T-helper 2 cell treated with Interferon-gamma antibody and Interleukin-4, amounts not matched to agents 5 μg/mL and 100 μg/mL, for 36 hours (primary cell): ENCODE measurements at places on chromosomes 12 and 14.

DNA sequence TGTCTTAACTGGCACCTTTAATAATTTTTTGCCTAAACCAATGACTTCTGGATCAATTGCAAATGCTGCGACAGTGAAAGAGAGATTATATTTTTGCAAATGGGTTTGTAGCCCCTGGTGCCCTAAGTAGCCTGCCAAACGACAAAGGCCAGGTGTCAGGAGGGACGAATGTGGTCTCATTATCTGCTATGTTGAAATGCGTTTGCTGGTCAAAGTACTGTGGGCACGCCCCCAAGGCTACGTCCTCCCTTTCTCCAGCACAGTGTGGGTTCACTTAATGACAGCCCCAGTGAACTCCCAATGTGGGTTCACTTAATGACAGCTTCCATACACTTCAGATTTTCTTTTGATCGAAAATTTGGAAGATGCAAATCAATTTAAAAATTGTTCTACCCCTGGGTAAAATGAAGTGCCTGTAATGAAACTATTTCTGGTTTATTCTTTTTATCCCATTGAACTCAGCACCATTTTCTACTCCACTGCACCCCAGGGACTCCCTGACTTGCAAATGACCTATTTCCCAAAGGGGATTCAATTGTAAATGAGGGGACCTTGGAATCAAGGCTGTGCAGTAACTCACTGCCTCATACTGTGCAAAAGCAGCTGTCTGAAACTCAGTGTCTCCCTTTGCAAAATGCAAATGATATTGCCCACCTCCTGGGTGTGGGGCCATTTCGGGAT lies 1.4 kb downstream of the SERPINA11 start:
- H3K36me3 ChIP-seq, result no peaks in the 10 kb centered on the region
- H3K4me3 ChIP-seq, result no peak overlapping the region
- H3K4me1 ChIP-seq, result no peaks in the 10 kb centered on the region
- peaks cover 34% of the 10 kb centered on the region for H3K27me3 ChIP-seq
- DNase-seq, result no peak

GRCh38 chr14:24465368-24465767 lies 22.8 kb upstream of the SDR39U1 start:
- H3K36me3 ChIP-seq, result no peaks in the 10 kb centered on the region
- no peak for DNase-seq
- H3K4me1 ChIP-seq, result peaks cover 5% of the 10 kb centered on the region
- H3K4me3 ChIP-seq, result no peak overlapping the region

GRCh38 chr12:58026897-58027891 lies 85.8 kb downstream of the ATP23 start:
- H3K27me3 ChIP-seq, result no peaks in the 10 kb centered on the region
- no peak overlapping the region for H3K4me3 ChIP-seq
- no peaks in the 10 kb centered on the region for H3K36me3 ChIP-seq
- no peaks in the 10 kb centered on the region for H3K4me1 ChIP-seq

DNA sequence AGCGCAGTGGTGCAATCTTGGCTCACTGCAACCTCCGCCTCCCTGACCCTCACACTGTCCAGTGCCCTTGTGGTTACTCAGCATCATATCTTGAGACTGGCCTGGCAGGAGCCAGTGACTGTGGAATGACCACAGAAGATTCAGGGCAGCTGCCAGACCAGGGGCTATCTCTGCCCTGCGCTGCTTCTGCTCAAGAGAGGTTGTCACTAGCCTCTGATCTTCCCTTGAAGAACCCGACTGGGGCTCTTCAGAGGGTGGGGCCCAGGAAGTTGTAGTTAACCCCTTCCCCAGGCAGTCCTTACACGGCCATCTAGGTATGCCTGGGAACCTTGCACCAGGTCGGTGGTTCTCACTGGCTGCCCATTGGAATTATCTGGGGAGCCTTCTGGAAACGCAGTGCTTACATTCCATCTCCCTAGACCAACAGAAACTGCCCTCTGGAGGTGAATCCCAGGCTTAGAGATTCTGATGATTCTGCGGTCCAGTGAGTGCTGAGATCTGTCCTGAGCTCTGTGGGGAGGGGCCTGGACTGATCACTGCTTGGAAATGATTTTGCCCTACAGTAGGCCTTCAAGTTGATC lies 41.4 kb downstream of the PLEKHG3 start:
- no peaks in the 10 kb centered on the region for H3K27me3 ChIP-seq
- H3K4me1 ChIP-seq, result no peaks in the 10 kb centered on the region
- no peak overlapping the region for H3K27ac ChIP-seq

DNA sequence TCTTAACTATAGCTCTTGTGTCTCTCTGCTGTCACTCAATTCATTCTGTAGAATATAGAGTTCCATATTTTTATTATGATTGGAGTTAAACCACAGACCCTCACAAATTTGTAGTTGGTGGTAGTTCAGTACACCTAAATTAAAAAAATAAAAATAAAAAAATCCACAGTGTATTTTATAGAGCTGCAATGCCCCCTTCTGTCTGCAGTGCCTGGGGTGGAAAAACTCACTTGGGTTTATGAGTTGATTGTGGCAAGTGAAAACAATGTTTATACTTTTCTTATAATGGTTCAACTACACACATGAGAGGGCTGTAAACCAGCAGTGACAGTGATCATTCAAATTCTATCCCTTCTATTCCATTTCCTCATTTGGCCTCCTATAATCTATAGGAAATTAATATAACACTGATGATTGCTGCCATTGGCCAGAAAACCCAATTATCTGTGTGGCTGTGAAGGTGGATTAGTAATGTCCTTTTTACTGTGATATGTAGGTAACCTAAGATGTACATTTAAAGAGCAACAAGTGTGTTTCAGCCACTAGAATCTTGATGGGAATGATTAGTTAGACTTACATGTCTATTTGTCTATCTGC lies 166.9 kb upstream of the LRIG3 start:
- H3K4me3 ChIP-seq, result no peak overlapping the region
- no peak for DNase-seq
- no peak overlapping the region for H3K27ac ChIP-seq
- H3K4me1 ChIP-seq, result no peaks in the 10 kb centered on the region
- no peaks in the 10 kb centered on the region for H3K36me3 ChIP-seq
- no peaks in the 10 kb centered on the region for H3K27me3 ChIP-seq

DNA sequence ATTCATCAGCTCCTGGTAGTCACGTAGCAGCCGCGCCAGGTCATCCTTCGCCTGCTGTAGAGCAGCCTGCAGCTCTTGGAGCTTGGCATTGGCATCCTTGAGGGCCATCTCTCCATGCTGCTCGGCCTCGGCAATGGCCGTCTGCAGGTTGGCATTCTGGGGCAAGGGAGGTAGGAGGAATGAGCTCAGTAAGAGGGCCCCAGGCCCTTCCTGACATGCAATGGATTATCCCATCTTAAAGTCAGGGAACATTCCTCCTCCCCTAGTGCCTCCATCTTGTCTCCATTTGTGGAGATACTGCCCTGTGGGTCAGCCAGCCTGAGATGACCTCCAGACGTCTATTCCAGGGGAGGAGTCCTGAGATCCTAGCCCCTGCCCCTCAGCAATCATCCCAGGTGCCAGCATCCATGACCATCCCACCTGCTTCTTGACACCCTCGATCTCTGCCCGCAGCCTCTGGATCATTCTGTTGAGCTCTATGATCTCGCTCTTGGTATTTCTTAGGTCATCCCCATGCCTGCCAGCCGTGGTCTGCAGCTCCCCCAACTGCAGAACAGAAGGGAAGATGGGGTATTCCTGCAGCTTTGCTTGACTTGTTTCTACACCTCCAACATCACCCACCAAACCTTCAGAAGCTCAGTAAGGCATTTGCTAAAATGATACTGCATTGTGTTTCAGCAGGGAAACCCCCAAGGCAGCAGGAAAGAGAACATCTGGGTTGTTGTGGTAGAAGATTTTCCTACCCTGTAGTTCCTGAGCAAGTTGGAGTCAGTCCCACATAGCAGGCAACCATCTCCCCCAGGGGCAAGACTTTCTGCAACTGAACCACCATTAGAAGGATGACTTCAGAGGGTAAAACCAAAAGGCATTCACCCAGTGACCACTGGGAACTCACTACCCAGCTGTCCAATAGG lies 4.4 kb downstream of the KRT3 start:
- no peaks in the 10 kb centered on the region for H3K36me3 ChIP-seq
- DNase-seq, result no peak
- no peak overlapping the region for H3K4me3 ChIP-seq
- H3K27ac ChIP-seq, result no peak overlapping the region
- H3K27me3 ChIP-seq, result peaks cover 31% of the 10 kb centered on the region
- H3K4me1 ChIP-seq, result peaks cover 18% of the 10 kb centered on the region

GRCh38 chr12:32377344-32378055 lies 21.9 kb upstream of the FGD4 start:
- H3K36me3 ChIP-seq, result no peaks in the 10 kb centered on the region
- peaks cover 15% of the 10 kb centered on the region for H3K27me3 ChIP-seq
- H3K4me1 ChIP-seq, result no peaks in the 10 kb centered on the region

DNA sequence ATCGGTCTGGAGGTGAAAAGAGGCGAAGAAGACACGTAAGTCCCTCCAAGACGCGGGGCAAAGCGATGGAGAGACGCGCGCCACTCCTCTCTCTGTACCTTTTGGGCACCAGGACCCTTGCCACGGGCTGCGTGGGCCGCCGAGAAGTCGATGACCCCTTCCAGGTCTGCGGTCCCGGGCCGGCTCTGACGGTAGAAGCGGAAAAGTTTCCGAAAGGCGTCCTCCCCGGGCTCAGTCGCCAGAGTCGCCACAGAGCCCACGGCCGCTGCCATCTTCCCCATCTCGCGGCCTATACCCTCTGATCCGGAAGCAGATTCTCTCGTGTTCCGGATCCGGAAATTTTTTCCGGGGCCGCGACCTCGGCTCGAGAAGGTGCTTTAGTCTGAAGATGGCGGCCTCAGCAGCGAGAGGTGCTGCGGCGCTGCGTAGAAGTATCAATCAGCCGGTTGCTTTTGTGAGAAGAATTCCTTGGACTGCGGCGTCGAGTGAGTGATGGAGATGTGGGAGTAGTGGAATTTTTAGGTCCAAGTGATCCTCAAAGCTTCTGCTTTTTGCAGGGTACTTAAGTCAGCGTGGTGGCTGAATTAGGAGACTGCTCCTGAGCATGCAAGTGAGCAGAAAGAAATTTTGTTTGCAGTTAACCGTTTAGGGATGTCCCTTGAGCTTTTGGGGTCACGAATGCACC lies at the start of the genes ALKBH1 and SLIRP:
TSS of gene ALKBH1 (minus strand) at position 300 of the 685 bp plus-strand sequence. CDS start at position 281, 19 bp downstream.
TSS of gene SLIRP (plus strand) at position 380 of the 685 bp plus-strand sequence. CDS start at position 389, 9 bp downstream.
- peak within 1 kb of the TSS; percentile 97 for H3K27ac ChIP-seq
- peak within 1 kb of the TSS; percentile 99 for H3K4me3 ChIP-seq
- no peaks in the 10 kb centered on the region for H3K27me3 ChIP-seq

GRCh38 chr12:127150028-127150427 lies 1116.9 kb upstream of the TMEM132C start:
- no peaks in the 10 kb centered on the region for H3K36me3 ChIP-seq
- H3K4me3 ChIP-seq, result no peak overlapping the region
- no peaks in the 10 kb centered on the region for H3K27me3 ChIP-seq
- no peak overlapping the region for H3K27ac ChIP-seq
- no peak for DNase-seq
- peaks cover 1% of the 10 kb centered on the region for H3K4me1 ChIP-seq

GRCh38 chr12:69150083-69150795 lies 89.1 kb upstream of the CPSF6 start:
- no peaks in the 10 kb centered on the region for H3K36me3 ChIP-seq
- DNase-seq, result no peak
- H3K4me3 ChIP-seq, result no peak overlapping the region
- H3K27me3 ChIP-seq, result peaks cover 3% of the 10 kb centered on the region

DNA sequence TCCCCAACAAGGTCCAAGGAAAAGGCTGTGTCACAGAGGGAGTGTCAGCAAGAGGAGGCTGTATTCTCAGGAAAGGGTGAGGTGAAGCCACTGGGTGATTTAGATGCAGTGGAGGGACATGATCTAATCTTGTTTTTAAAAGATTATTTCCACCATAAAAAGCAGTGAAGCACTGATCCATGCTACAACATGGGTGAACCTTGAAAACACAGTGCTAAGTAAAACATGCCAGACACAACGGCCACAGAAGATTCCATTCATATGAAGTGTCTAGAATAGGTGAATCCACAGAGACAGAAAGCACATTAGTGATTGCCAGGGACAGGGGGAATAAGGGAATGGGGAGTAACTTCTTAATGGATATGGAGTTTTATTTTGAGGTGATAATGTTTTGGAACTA lies 12.8 kb downstream of the RITA1 start:
- H3K27me3 ChIP-seq, result no peaks in the 10 kb centered on the region
- H3K27ac ChIP-seq, result no peak overlapping the region
- no peak for DNase-seq
- H3K36me3 ChIP-seq, result peaks cover 3% of the 10 kb centered on the region

DNA sequence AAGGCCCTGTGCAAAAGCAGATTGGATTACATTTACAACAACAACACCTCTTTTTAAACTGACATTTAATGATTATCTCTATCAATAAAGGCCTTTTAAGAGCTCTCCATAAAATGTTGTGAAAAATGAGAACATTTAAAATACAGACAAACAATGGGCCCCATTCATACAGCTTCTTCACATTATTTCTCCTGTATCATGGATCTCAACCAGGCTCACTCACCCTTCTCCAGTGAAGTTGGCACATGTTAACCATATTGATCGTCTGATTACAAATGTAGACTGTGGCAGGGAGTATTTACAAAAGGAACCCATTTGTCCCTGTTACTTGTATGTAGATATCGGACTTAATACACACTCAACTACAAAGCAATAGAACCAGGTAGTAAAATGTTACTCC lies 220.2 kb upstream of the BTG1 start:
- H3K27me3 ChIP-seq, result no peaks in the 10 kb centered on the region
- H3K4me1 ChIP-seq, result peaks cover 33% of the 10 kb centered on the region
- H3K36me3 ChIP-seq, result peaks cover 20% of the 10 kb centered on the region

- no peak for DNase-seq
- H3K36me3 ChIP-seq, result peaks cover 24% of the 10 kb centered on the region
- peaks cover 16% of the 10 kb centered on the region for H3K4me1 ChIP-seq
- no peaks in the 10 kb centered on the region for H3K27me3 ChIP-seq
- no peak overlapping the region for H3K4me3 ChIP-seq
These were observed 19.1 kb downstream of the TPCN1 start for GRCh38 chr12:113240395-113240794.

- peak within 1 kb of the TSS; percentile 89 for H3K4me3 ChIP-seq
- H3K36me3 ChIP-seq, result no peaks in the 10 kb centered on the region
- H3K4me1 ChIP-seq, result peaks cover 37% of the 10 kb centered on the region
These were observed at the start of gene TMEM253 for GRCh38 chr14:21100931-21101330. TMEM253 (plus strand) TSS chr14:21101066; CDS start chr14:21101344, 278 bp downstream.

GRCh38 chr12:120936197-120936596 lies 32.0 kb upstream of the SPPL3 start:
- no peak overlapping the region for H3K27ac ChIP-seq
- no peak for DNase-seq
- H3K27me3 ChIP-seq, result peaks cover 12% of the 10 kb centered on the region
- no peak overlapping the region for H3K4me3 ChIP-seq
- no peaks in the 10 kb centered on the region for H3K36me3 ChIP-seq
- H3K4me1 ChIP-seq, result peaks cover 2% of the 10 kb centered on the region

GRCh38 chr14:104783484-104784217 lies 11.9 kb downstream of the AKT1 start:
- no peak overlapping the region for H3K4me3 ChIP-seq
- no peaks in the 10 kb centered on the region for H3K27me3 ChIP-seq
- H3K4me1 ChIP-seq, result no peaks in the 10 kb centered on the region
- H3K27ac ChIP-seq, result no peak overlapping the region
- DNase-seq, result no peak

- no peak overlapping the region for H3K4me3 ChIP-seq
- H3K4me1 ChIP-seq, result no peaks in the 10 kb centered on the region
- H3K27ac ChIP-seq, result no peak overlapping the region
- H3K27me3 ChIP-seq, result peaks cover 21% of the 10 kb centered on the region
- no peak for DNase-seq
- H3K36me3 ChIP-seq, result no peaks in the 10 kb centered on the region
These were observed 46.0 kb downstream of the MYO1H start for GRCh38 chr12:109393437-109394345.

- peaks cover 16% of the 10 kb centered on the region for H3K36me3 ChIP-seq
- H3K4me3 ChIP-seq, result no peak overlapping the region
- DNase-seq, result no peak
- no peak overlapping the region for H3K27ac ChIP-seq
- peaks cover 20% of the 10 kb centered on the region for H3K4me1 ChIP-seq
These were observed 205.5 kb downstream of the CHST11 start for GRCh38 chr12:104662203-104662602.
